ENCODE measurements at places on chromosomes 3 and 15. TPM values are rescaled to one million over a fixed set of nuclear protein-coding genes. Genes with fewer than 3 reads are reported as not detected.

Gene ANKRD63
- not detected for total RNA-seq

Gene CA12
- 0.11 TPM for total RNA-seq

Gene SYNPR
- total RNA-seq: 0.46 TPM

Gene MKRN3
- total RNA-seq: 0.32 TPM

Gene SEMA7A
- 1.5 TPM for total RNA-seq

Gene MYO5C
- 2.0 TPM for total RNA-seq

Gene EXOSC7
- 29.6 TPM for total RNA-seq

Gene DAZL
- total RNA-seq: not detected

Gene LMAN1L
- 7.9 TPM for total RNA-seq

Gene PRR23B
- not detected for total RNA-seq

Gene ALS2CL
- 32.5 TPM for total RNA-seq

Gene SPTBN5
- 2.4 TPM for total RNA-seq

Gene ATG7
- 15.5 TPM for total RNA-seq

Gene CCDC54
- total RNA-seq: not detected

GRCh38 chr15:36332896-36333295 lies 246.5 kb upstream of the CDIN1 start:
- DNase-seq: no peak

GRCh38 chr15:52112203-52112750 lies 298 bp downstream of the BCL2L10 start:
- no peak for DNase-seq

DNA sequence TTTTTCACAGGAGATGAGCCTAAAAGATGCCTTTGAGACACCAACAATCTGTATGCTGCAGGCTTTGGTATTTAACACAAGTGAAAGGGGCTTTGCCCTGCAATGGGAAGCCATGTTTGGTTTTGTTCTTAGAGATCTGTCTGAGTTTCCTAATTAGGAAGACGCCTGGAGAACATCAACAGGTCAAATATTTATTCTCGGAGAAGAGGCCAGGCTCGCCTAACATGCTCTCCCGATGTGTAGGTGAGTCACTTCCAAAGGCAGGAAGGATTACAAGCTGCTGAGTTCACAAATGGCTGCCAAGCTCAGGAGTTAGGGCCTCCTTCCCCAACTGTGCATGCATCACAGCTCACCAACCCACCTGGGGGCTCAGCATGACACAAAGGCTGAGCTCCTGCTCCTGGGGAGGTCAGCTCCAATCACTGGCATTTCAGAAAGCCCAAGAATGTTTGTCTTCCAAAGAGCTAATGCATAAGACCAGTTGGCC lies 119.5 kb upstream of the PRICKLE2 start:
- DNase-seq: no peak

GRCh38 chr3:59374091-59374817 lies 324.4 kb upstream of the CFAP20DC start:
- no peak for DNase-seq

- no peak for DNase-seq
Measured at GRCh38 chr3:183541235-183541655, 14.3 kb downstream of the KLHL6 start.

- no peak for DNase-seq
Measured at GRCh38 chr3:123072564-123072963, 5.7 kb downstream of the PDIA5 start.

DNA sequence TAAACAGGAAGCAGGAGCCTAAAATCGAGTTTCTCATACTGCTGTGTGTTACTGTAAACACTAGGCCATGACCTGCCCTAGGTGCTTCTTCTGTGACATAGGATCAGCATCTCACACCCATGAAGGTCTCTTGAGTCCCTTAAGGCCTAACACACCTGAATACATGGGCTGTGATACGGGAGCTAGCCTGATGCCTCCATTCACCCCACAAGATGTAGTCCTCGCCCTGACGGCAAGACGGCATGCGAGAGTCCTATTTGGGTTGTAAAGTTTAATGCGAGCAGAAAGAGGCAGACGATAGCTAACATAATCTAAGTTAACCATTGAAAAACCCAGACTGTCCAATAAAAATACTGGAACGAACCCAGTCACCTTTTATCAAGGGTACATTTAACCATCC lies 241.1 kb upstream of the ICE2 start:
- no peak for DNase-seq

DNA sequence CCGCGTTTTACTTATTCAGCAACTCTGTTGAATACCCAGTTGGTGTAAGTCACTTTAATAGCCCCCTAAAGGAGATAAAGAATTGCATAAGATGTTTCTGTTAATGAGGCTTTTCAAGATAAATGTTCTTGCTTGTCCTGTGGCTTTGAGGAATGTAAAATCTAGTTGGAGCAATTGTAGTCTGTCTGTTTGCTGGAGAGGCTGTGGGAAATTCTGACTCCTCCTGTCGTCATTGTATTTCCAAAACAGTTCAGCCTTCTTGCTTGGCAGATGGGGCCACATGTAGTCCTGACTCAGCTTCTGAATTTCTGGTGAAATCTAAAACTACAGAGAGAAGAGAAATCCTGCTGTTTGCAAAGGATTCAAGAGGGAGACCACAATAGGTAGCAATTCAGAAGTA lies 114.4 kb downstream of the RYR3 start:
- DNase-seq: no peak

- DNase-seq: peak; percentile 39
Measured at GRCh38 chr15:67148196-67148701, 82.8 kb downstream of the SMAD3 start.

DNA sequence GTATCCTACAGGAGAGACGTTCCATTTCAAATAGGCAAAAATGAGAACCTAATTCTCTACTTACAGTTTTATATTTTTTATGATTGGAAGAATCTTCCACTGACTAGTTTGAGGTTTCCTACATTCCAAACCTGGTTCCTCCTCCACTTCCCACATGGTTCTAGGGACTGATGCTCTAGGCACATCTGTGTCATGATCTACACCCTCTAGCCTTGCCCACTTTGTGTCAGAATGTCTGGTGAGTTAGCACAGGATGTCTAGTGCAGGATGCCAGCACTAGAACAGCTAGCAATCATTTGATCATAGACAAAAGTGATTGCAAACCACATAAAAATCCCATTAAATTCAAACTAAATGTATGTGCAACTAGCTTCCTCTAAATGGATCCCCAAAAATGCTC lies 26.7 kb upstream of the FILIP1L start:
- DNase-seq: no peak

DNA sequence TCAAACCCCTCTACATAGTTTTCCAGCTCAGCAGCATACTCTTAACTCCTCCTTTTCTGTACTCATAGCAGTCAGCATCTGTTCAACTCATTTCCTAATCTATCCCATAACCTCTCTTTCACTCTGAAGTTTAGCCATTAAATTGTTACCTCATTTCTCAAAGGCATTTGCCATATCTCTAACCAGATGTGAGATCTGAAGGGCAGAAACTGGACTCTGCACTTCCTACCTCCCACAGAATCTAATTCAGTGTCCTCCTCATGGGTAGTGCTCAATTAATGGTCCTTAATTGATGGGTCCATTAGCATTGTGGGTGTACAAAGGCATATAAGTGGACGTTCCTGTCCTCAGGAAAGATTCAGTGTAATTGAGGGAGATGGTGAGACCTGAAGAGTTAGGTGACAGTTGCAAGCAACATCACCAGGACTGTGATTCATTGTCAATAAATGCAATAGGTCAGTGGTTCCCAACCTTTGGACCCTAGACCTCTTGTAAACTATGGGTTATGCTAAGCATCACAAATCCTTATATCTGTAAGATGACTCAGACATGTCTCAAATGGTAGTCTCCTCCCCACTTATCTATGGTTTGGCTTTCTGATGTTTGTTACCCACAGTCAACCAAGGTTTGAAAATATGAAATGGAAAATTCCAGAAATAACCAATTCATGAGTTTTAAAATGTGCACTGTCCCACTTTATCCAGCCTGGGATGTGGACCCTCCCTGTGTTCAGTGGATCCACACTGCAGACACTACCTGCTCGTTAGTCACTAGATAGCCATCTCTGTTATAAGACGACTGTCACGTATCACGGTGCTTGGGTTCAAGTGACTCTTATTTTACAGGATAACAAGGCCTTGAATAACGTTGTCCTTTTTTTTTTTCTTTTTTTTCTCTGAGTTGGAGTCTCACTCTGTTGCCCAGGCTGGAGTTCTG lies 25.0 kb upstream of the UACA start:
- no peak for DNase-seq

- DNase-seq: no peak
Measured at GRCh38 chr15:69531665-69532027, 79.0 kb downstream of the RPLP1 start.

DNA sequence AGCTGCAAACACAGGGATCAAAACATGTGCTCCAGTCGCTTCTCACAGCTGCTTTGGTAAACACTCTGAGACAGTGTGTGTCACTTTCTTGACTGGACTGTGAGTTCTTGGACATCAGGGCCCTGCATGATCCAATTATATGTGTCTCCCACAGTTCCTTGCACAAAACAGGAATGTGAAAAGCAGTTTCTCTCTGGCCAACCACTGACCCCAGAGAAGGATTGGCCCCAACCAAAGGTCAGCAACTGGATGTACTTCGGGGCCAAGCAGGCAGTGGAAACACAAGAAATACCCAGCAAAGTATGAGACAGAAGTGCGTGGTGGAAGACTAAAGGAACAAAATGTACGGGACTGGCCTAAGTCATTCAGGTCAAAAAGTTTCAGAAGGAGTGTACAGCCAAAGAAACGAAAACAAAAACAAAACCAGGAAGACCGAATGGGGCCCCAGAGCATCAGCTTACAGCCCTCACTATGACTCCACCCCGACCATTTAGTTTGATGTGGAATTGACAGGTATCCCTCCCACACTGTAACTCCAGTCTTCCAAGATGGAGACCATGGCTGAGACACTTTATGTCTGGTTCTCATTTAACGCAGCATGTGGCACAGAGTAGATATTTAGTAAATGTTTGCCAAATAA lies 76.7 kb upstream of the LPP start:
- DNase-seq: no peak

- DNase-seq: no peak
Measured at GRCh38 chr3:115702598-115702997, 79.3 kb downstream of the GAP43 start.

DNA sequence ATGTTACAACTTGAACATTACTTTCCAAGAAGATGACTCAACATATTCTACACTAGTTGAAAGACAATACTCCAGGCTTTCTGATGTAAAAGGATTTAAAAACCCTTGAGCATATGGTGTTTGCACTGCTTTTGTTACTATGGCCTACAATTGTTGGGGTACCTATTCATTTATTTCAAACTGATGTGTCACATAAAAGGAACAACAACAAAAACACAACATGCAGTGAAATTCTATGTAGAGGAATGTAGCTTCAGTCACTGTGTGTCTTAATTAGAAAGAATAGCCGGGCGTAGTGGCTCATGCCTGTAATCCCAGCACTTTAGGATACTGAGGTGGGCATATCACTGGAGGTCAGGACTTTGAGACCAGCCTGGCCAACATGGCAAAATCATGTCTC lies 1.6 kb downstream of the SPATA16 start:
- DNase-seq: no peak

- DNase-seq: no peak
Measured at GRCh38 chr15:78170848-78171773, 21.9 kb downstream of the IDH3A start.

DNA sequence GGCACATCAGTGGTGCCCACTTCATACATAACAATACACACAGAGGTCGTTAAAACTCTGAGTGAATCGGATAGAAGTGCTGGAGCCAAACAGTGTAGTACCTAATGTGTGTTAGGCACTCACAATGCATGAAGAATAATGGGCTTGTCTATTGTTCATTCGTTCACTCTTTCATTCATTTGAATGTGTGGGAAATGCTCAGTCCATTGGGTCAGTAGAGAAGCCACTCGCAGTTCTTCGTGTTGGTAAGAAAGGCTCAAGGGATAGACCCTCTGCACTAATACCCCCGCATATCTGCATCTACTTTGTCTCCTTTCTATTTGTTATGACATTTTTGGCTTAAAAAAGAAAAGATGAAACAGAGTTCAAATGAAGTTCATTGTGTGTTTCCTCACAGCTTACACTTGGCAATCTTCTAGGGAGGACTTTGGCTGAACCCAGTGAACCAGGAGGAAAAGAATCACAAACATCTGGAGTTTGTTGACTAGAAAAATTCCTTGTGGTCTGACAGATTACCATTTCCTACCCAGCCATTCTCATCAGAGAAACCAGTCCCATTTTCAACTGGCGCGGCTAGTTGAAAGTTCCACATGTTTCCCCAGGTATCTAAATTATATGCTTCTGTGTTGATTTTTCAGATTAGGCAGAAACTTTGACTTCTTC lies 32.8 kb upstream of the MFSD1 start:
- no peak for DNase-seq

DNA sequence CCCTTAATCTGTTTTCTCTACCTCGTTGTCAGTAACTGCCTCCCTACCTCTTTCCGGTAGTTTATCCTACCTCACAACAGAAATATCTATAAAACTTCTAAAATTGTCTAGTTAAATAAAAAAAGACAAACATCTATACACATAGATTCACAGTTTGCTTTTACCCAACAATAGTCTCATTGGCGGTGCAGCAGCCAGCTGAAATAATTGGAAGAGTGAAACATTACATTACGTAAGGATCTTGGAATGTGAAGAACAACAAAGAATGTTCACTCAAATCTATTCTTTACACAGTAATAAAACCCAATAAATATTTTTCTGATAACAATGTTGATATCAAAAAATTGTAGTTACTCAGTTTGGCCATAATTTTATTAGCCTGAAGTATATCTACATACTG lies 115.5 kb upstream of the ARPP21 start:
- no peak for DNase-seq

DNA sequence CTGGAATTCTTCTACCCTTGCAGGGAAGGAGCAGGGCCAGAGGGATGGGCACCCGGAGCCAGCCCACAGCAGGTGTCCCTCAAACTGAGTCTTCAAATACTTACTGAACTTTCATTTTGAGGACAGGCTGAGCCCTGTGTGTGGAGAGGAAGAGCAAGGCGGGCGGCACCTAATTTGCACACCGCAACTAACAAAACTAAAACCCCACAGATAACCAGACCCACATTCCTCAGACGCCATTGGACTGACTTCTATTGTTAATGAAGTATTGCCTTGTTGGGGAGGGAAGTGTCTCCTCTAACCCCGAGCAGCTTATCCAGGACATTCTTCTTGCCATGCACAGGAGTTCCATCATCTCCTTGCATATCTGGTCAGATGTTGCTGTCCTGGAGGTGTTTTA lies 105.2 kb upstream of the NR2E3 start:
- no peak for DNase-seq

DNA sequence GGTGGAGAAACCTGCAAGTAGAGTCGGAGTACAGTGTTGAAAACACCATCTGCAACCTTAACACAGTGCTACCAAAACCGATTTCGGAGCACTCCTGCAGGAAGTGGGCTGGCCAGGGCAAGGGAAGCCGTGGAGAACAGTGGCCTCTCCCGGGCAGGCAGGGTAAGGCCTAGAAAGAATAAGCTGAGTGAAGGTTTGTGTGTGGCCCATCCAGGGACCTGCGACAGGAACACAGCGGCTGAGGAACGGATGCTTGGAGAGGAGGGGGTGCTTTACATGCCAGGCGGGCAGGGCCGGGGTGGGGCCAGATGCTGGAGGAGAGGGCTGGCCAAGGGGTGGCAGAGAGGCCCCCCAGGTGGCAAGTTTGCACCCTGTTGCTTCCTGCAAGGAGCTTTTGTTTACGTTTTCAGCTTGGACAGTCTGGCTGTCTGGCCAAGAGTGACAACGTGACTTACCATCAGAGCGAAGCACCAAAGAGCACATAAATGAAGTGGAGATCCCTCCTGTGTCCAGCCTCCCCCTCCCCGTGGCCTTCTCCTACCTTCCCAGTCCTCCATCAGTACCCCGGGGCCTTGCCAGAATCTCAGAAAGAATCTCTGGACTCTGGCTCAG lies 156.5 kb downstream of the PGPEP1L start:
- DNase-seq: peak; percentile 92
